ENCODE measurements at places on chromosomes 1 and 21.

DNA sequence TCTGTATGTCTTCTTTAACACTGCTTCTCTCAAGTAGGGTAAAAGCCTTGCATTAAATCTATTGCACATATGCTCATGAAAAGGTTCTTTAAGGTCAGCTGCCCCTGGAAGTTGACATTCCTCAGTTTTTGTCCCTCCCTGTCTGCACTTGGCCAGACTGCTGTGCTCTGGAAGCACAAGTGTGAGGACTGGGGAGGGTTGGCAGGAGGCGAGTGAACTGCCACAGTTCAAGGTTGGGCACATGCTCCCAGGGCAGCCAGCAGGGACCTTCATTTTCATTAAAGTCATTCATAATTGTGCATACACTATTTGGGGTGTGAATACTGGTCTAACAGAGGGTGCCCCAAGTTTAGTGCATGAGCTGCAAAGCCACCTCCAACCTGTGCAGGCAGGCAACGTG lies 10.9 kb upstream of the THEM5 start:
- DNase-seq = no peak

DNA sequence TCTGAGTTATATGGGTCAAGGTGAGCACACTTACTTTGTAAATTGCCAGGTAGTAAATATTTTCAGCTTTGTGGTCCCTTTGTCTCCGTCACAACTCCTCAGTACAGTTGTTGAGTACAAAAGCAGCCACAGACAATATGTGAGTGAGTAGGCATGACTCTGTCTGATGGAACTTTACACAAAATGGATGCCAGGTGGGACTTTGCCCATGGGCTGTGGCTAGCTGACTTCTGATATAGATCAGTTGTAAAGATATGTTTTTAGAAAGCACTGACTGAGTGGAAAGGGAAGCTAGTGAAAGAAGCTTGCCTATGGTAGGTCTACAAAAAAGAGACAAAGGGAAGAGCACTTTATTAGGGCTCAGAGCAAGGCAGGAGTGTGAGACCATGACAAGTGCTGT lies 23.1 kb upstream of the IGSF5 start:
- peak; percentile 30 for DNase-seq

- no peak for DNase-seq
Measured at GRCh38 chr1:240293706-240294105, 202.0 kb downstream of the FMN2 start.

DNA sequence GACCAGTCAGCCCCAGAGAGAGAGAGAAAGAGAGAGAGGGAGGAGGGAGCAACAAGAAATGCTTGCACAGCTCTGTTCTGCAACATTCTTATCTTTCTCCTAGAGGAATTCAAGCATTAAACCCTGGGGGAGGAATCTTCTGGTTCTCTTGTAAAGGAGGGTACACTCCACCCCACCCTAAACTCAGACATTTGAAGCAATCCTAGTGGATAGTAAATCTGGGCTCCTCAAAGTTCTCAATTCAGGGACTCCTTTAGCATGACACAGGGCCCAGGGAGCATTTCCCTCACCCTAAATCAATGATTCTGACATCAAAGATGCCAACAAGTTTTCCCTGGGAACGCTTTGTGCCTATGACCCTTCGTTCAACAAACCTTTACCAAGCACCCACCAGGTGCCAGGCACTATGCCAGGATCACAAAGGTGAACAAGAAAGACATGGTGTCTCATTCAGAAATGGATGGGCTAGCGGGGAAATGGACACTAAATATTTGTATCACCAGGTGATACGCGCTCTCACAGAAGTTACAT lies 11.9 kb upstream of the CAPN2 start:
- no peak for DNase-seq

GRCh38 chr1:97796711-97797110 lies 124.1 kb downstream of the DPYD start:
- DNase-seq = no peak

- DNase-seq = no peak
Measured at GRCh38 chr1:49225464-49225863, 448.8 kb upstream of the BEND5 start.

DNA sequence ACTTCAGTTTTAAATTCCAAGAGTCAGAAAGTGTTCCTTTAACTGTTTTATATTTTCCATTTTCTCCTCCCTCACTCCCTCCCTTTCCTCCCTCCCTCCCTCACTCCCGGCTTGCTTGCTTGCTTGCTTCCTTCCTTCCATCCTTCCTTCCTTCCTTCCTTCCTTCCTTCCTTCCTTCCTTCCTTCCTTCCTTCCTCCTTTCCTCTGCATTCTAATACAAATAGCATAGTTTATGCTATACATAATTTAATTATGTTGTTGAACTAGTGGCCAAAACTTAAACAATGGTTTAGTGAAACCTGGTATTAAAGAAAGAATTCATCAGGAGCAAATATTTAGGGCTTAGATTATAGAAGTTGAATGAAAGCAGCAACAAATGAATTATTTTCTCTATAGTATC lies 188.5 kb upstream of the OLFM3 start:
- DNase-seq = no peak

- no peak for DNase-seq
Measured at GRCh38 chr1:115753830-115754229, 14.7 kb downstream of the CASQ2 start.

DNA sequence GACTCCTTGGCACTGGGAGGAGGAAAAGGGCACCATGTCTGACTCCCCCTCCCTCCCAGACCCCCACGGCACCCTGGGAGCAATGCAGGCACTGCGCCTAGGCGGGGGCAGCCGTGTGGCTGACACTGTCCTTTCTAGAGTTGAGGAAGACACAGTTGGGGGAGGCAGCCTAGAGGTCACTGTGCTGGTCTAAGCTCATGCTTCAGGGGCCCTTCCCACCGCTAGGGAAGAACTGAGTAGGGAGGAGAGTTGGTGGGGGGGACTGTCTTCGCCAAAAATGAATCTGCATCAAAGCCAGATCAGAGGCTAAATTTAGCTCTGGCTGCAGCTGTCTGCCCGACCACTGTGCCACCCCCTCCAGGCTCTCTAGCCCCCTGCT lies 3.4 kb downstream of the SEMA6C start:
- no peak for DNase-seq
